Stimulated activated CD4-positive, alpha-beta T cell treated with anti-CD3 and anti-CD28 coated beads, Interleukin-2, amount 100 ng/mL, for 24 hours (primary cell): ENCODE measurements at places on chromosomes 1 and 21.

DNA sequence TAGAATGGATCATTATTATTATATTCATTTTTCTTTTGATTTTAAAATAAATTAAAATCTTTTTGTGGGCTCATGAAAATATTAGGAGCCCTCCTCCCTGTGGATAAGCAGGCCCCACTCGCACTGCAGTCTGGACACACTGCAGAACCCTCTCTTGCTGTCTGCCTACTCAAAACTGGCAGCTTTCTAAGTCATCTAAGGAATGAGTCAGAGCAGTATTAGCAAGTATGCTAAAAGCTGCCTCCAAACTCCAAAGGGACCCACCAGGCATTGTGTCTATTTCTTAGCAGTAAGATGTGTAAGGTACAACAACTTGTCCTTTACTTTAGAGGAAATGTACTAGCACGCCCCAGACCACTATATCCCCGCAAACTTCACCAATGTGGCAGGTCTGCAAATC lies 108.8 kb downstream of the SYF2 start:
- DNase-seq, result no peak

- no peak for DNase-seq
These were observed 127.7 kb downstream of the DMRTA2 start for GRCh38 chr1:50295566-50295965.

DNA sequence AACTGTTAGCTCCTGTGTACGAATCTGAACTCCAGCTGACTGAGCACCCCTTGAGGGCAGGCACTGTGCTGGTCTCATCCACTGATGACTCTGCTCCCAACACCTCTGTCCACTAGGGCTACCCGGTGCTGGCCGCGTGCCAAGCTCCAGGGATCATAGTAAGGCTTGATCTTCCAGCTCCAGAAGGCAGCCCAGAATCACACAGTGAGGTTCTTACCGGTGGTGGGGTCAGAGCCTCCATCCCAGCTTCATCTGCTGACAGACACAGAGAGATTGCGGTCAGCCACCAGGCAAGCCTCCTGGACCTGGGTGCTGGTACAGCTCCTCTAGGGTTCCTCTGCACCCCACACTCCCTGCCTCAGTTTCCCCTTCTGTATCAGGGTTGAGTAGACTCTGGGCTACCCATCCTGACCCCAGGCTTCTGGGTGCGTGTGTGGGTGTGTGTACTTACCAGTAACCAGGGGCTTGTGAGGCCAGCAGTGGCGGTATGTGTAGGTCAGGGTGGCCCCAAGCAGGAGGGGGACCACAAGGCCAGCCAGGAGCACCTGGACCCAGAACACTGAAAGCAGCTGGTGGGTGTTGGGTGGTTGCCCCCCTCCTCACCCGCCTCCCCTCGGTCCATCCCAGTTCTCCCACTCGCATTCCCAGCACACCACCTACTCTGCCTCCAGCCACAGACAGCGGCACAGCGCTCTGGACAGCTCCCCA lies 3.4 kb downstream of the TNFRSF25 start:
- no peak for DNase-seq

- no peak for DNase-seq
These were observed 111.1 kb downstream of the CLIC6 start for GRCh38 chr21:34779860-34780259.

DNA sequence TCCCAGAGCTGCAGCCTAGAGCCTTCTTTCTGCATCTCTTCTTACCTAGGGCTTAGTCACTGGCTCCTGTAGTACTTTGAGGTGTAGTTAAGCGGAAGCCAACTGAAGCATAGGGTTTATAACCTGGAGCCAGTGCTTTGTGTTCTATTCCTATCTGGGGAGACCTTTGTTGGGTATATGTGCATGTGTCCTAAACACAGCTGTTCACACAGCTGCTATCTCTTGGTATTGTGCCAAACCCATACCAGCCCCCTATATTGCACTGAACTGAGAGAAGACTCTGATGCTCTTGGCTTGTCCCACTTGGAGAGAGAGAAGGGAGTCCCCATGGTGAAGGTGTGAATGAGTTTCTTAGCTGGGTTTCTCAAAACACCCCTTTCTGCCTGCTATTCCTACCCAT lies 17.2 kb upstream of the NFASC start:
- no peak for DNase-seq

DNA sequence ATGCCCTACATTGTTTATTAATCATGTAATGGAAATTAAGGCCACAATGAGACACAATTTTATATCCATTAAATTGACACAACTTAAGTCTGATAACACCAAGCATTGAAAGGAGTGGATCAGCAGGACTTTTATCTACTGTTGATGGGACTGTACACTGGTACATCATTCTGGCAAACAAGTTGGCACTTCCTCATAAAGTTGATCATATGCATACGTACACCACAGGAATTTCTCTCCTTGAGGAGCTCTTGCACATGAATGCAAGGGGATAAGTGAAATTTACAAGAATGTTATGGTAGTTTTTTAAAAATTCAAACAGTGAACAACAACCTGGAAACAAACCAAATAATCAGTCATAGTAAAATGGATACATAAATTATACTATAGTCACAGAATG lies 20.1 kb downstream of the RAVER2 start:
- DNase-seq, result no peak

DNA sequence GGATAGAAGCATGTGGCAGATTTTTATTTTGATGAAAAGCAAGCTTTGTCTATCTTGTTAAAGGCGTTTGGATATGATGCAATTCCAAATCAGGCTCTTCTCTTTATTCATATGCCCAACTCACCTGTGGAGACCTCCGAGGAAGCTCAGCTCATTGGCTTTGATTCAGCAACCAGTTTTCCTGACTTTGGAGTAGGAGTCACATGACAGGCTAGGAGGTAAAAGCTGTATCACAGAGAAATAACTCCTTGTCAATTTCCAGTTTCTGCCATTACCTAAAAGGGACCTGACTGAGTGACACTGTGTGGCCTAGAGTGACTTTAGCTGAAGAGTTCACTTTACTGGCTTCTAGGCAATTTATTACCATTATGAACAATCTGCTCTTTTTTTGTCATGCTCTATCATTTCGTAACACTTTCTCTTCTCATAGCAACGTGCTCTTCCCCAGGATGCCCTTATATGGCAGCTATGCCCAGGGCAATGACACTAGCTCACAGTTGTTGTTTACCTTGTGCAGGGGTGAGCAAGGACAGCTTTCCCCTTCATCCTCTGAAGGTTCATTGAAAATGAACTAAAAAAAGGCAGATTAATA lies 107.2 kb downstream of the KCNK1 start:
- no peak for DNase-seq

DNA sequence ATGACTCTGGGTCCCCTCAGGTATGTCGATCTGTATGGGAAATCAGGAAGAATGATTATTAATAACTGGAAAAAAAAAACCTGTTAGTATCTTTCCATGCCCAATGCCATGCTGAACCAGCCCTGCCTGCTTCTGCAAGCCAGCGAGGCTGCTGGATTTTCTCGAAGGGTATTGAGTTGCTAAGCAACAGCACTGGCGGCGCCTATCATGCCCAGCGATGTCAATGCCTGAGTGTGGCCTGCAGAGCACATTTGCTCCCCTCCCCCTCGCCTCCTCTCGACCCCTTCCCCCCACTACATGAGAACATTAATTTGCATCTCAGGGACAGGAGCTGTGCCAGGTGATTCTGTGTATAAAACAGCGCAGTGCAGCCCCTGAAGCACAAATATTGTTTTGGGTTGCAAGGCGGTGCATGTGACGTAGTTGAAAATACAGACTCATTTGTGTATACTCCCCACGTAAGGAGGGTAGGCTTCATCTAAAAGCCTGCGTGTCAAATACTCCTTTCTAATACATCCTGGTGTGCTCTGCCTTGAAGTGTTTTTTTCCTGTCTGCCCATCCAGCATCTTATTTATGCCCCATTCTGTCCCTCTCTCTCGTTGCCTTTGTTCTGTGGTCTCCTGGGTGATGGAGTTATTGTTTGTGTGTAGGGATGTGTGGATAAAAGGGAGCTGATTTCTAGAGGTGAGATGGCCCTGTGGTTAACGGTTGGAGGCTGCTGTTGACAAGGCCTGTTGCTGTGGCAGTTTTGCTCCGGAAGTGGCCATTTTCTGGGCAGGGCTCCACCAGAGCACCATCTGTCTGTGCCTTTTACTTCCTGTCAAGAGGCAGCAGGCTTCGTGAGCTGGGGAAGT lies 32.7 kb upstream of the ATP5PO start:
- peak; percentile 72 for DNase-seq

- DNase-seq, result no peak
These were observed 451.9 kb upstream of the VAMP3 start for GRCh38 chr1:7319196-7319595.

- DNase-seq, result no peak
These were observed 46.4 kb upstream of the SYNC start for GRCh38 chr1:32748926-32749325.

DNA sequence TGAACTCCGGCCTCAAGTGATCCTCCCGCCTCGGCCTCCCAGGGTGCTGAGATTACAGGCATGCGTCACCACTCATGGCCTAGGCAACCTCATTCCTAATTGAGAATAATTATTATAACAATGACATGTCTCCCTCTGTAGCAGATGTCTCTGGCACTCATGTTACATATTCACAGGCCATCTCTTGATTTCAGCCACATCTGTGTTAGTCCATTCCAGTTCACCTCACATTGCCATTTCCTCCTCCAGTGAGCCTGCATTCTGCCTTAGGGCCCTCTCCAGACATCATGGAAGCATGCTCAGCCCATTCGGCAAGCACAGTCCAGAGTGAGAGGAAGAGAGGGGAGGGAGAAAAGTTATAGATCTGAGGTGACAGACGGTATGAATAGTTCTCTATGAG lies 32.5 kb downstream of the CDKN2C start:
- no peak for DNase-seq

DNA sequence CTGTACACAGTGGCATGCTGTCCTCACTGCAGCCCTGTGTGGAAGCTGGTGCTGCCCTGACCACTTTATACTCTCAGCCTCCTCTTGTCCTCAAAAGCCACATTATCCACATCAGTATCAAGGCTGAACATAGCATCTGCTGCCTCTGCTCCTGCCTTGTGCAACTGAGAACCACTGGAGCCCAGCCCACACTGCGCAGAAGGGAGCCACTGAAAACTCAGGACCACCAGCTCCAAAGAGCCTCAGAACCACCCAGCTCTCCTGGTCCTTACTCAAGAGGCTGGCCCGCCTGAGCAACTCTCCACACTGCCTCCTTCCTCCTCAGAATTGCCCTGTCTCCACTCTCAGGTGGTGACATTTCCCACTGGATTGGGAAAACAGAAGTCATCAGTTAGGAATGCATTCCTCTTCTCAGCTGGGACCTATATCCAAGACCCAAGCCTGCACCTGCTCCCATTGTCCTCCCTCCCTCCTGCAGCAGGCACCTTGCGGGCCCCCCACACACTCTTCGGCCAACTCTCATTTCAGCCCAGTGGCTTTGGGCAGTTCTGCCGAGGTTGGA lies 7.0 kb upstream of the KISS1 start:
- no peak for DNase-seq

- DNase-seq, result no peak
These were observed 4.3 kb downstream of the GJB3 start for GRCh38 chr1:34785231-34785874.

DNA sequence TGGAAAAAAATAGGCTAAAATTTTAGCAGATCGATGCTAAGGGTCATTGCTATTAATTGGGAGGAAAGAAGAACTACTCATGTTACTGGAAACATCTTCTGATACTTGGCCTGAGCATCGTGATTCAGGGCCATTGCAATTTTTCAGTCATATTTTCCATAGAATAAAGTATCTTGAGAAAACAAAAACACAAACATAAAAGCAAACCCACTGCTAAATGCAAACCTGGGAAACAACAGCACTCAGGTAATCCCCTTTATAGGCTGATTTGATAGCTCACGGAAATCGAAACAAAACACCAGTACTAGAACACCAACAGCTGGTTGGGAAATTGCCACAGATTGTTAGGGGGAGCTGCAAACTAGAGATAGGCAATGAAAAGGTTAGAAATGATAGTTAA lies 172.9 kb upstream of the ESRRG start:
- no peak for DNase-seq

GRCh38 chr21:42672699-42673458 lies 19.5 kb downstream of the PDE9A start:
- no peak for DNase-seq

- DNase-seq, result no peak
These were observed 13.0 kb downstream of the UBE4B start for GRCh38 chr1:10045480-10046355.

DNA sequence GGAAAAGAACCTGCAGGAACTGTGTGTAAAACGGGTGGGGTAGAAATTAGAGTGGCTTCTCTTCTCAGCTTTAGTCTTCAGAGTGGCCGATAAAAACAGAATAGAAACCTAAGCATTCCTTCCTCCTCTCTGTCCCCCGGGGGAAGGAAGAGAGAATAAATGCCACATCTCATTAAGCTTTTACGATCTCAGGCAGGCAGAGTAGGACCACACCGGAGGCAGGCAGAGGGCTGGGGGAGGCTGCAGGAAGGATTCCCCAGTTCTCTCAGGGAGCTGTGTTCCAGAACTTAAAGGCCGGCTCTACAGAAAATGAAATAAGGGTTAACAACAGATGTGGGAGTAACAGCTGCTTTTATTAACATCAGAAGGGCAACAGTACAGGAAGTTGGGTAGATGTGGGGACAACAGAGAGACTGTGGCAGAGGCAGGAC lies 24.5 kb upstream of the MEF2D start:
- DNase-seq, result no peak

GRCh38 chr21:46253610-46254124 lies 25.1 kb upstream of the LSS start:
- DNase-seq, result peak; percentile 37

DNA sequence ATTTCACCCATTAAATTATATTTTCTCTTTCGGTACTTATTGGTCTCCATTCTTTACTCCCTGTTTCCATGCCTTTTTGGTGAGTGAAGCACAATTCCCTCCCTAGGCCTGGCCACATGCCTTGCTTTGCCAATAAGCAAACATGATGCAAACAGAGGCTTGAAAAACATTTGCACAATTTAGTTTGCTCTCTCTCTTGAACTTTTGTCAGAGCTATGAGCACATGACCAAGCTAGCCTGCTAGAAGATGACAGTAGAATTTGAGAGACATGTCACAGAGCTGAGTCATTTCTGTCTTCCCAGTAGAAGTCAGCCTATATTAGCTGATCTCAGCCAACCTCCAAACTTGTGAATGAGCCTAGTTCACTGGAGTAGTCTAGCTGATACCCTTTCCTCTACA lies 24.6 kb downstream of the ANGPTL3 start:
- DNase-seq, result no peak

- no peak for DNase-seq
These were observed 5.5 kb downstream of the PTP4A2 start for GRCh38 chr1:31932491-31933316.
